Natural killer cell treated with Interleukin-12 subunit alpha and Interleukin-12 subunit beta and Interleukin-15 and Interleukin-18, amount 100 ng/mL, for 72 hours (primary cell): ENCODE measurements at places on chromosomes 12 and 14. TPM values are rescaled to one million over a fixed set of nuclear protein-coding genes. Genes with fewer than 3 reads are reported as not detected.

DNA sequence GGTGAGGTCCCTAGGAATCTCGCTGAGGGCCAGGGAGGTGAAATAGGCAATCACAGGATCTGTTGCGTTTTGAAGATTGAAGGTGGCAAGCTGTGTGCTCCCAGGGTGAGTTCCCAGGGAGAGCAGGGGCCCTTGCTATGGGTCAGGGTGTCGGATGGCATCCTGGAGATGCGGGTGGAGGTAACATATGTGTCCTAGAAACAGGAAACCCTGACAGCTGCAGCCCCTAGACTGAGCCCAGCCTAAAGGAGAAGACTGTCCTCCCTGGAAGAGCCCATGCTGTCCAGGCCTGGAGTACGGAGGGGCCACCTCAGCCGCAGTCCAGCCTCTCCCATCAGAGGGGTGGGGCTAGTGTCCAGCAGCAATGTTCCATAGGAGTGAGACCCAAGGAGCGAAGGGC lies 194.2 kb downstream of the NTF3 start:
- H3K4me1 ChIP-seq: no peaks in the 10 kb centered on the region
- H3K27ac ChIP-seq: no peak overlapping the region
- no peak overlapping the region for H3K4me3 ChIP-seq
- DNase-seq: no peak

DNA sequence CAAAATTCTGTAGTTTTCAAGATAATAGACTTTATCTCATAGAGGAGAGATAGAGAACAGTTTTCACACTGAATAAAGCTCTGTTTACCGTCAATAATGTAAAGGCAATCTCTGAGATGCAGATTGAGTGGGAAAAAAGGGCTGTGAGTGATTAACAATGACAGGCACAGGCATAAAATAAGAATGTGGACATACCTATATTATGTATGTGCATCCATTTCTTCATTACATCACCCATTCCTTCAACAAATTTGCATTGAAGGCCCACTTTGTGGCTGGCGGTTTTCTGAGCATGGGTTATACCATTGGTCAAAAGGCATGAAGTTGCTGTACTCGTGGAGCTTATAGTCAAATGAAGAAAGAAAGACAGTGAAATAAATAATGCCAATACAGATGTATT lies 1431.0 kb downstream of the AACS start:
- no peaks in the 10 kb centered on the region for H3K36me3 ChIP-seq
- no peak overlapping the region for H3K27ac ChIP-seq
- H3K4me1 ChIP-seq: no peaks in the 10 kb centered on the region
- no peaks in the 10 kb centered on the region for H3K27me3 ChIP-seq

DNA sequence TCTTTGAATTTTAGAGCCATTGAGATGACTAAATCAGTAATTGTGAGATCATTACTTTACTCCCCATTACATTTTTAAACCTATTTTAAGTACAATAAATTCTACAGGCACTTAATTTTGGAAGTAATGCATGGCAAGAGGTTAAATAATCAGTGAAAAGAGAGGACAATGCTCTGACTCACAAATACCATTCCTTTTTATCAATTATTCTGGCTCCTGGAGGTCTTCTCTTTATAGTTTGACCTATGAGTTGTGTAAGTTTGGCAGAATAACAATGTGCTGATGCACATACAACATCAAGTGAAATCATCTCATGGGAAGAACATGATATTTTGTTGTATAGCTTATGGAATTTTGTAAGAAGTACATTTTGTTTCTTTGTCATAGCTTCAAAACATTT lies 166.7 kb downstream of the TMTC3 start:
- H3K27ac ChIP-seq: no peak overlapping the region
- no peak for DNase-seq
- H3K27me3 ChIP-seq: no peaks in the 10 kb centered on the region
- no peaks in the 10 kb centered on the region for H3K4me1 ChIP-seq
- H3K4me3 ChIP-seq: no peak overlapping the region

GRCh38 chr14:85241022-85241855 lies 288.7 kb upstream of the FLRT2 start:
- no peaks in the 10 kb centered on the region for H3K36me3 ChIP-seq
- DNase-seq: no peak
- H3K27me3 ChIP-seq: no peaks in the 10 kb centered on the region

DNA sequence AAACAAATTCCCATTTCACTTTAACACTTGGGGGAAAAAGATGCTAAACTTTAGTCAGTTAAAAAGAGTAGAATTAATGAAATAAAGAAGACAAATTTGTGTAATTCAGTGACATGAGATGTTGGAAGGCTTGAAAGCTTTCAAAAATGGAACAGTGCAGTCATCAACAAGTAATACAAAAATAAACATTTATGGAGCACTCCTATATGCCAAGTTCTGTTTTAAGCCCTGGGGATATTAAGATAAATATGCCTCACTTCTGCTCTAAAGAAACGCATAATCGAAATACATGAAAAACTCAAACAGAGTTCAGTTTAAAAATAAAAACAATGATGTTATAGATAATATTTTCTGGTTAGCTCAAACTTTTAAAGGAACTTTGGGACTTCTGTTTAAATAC lies 93.0 kb downstream of the KCNH5 start:
- DNase-seq: no peak
- no peaks in the 10 kb centered on the region for H3K4me1 ChIP-seq
- H3K27ac ChIP-seq: no peak overlapping the region
- H3K36me3 ChIP-seq: no peaks in the 10 kb centered on the region

DNA sequence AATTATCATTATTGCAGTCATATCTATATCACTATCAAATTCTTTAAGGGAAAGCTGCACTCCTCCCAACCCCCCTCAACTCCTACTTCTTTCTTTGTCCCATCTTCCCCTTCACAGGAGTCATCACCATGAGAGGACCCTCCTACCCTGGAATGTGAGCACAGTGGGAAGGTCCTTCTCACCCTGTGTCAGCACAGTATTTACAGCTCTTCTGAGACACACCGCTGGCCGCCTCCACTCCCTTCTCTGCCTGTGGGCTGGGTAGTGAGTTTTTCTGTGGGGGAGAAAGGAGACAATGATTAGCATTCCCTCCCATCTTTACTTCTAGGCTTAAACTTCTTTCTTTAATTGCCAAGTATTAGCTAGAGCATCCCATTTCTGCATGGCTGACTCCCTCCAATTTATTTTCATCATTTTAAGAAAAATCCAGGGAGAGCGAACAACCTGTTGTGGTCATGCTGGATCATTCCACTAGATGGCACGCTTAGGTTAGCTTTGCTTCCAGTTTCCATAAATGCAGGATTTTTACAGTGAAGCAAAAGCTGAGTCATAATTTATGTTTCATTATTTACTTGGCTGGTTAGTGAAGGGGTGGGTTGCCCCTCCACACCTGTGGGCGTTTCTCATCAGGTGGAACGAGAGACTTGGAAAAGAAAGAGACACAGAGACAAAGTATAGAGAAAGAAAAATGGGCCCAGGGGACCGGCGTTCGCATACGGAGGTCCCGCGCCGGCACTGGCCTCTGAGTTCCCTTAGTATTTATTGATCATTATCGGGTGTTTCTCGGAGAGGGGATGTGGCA lies 188.5 kb downstream of the ALX1 start:
- DNase-seq: no peak
- H3K4me3 ChIP-seq: peak overlapping the region; percentile 89
- no peaks in the 10 kb centered on the region for H3K27me3 ChIP-seq

GRCh38 chr12:56420411-56420810 lies 28.8 kb downstream of the TIMELESS start:
- no peaks in the 10 kb centered on the region for H3K27me3 ChIP-seq
- peaks cover 28% of the 10 kb centered on the region for H3K36me3 ChIP-seq
- no peak overlapping the region for H3K4me3 ChIP-seq
- no peak overlapping the region for H3K27ac ChIP-seq
- no peaks in the 10 kb centered on the region for H3K4me1 ChIP-seq
- no peak for DNase-seq

GRCh38 chr14:93989939-93990338 lies 7.2 kb upstream of the CCDC197 start:
- H3K27me3 ChIP-seq: peaks cover 10% of the 10 kb centered on the region
- no peak overlapping the region for H3K4me3 ChIP-seq
- H3K36me3 ChIP-seq: no peaks in the 10 kb centered on the region
- DNase-seq: no peak
- no peaks in the 10 kb centered on the region for H3K4me1 ChIP-seq

- H3K27ac ChIP-seq: peak overlapping the region; percentile 93
- H3K36me3 ChIP-seq: no peaks in the 10 kb centered on the region
- peak overlapping the region; percentile 98 for H3K4me3 ChIP-seq
- peaks cover 33% of the 10 kb centered on the region for H3K4me1 ChIP-seq
Observed at GRCh38 chr12:53500142-53500775, 824 bp upstream of the TARBP2 start.

DNA sequence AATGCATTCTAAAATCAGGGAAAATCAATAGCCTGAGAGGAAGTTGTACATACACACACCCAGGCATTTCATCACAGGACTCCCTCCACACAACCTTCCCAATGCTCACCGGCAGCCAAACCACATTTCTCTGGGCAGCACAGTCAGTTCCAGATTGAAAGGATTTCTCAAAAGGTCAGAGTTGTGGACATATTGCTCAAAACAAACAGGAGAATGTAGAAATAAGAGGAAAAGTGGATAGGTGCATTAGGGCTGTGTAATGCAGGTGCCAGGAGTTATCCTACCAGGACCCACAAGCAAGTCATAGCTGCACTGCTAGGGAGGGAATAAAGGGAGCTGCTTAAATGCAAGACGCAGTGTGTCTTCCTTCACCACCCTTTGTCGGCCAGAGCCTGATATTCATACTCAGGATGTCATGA lies 62.9 kb downstream of the GCH1 start:
- H3K4me3 ChIP-seq: no peak overlapping the region
- H3K36me3 ChIP-seq: peaks cover 32% of the 10 kb centered on the region
- DNase-seq: no peak
- H3K27me3 ChIP-seq: no peaks in the 10 kb centered on the region

GRCh38 chr14:102833341-102833740 lies 56.1 kb downstream of the TRAF3 start:
- no peak for DNase-seq
- H3K4me1 ChIP-seq: peaks cover 7% of the 10 kb centered on the region
- no peak overlapping the region for H3K27ac ChIP-seq
- H3K4me3 ChIP-seq: no peak overlapping the region
- peaks cover 11% of the 10 kb centered on the region for H3K36me3 ChIP-seq

GRCh38 chr14:38079886-38080285 lies 127.8 kb upstream of the SSTR1 start:
- H3K4me3 ChIP-seq: no peak overlapping the region
- H3K36me3 ChIP-seq: peaks cover 4% of the 10 kb centered on the region
- H3K27ac ChIP-seq: peak overlapping the region; percentile 95
- no peaks in the 10 kb centered on the region for H3K27me3 ChIP-seq
- H3K4me1 ChIP-seq: peaks cover 30% of the 10 kb centered on the region
- no peak for DNase-seq

DNA sequence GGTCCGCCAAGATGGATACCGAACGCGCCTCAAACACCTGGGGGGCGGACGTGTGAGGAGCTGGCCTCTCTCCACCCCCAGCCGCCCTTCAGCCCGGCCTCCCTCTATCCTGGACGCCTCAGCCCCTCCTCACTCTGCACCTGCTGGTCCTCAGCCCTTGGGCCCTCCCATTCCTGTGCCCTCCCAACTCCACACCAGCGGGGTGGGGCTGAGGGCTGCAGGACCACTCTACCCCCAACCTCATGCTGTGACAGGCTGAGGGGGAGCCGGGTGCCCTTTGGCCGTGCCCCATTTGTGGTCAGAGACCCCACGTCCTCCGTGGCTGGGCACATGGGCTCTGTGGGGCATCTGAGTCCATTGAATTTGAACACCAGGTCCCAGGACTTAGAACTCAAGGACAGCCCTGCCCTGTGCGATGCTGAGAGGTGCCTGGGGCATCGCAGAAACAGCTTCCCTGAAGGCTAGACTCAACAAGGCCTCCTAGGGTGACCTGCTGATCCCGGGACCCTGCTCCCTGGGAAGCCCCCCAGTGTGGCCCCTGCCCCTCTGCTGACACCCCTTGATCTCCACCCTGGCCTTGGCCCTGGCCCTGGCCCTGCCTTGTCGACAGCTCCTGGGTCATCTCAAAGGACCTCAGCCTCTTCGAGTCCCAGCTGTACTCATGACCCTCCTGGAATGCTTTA lies 82.0 kb upstream of the SFSWAP start:
- H3K36me3 ChIP-seq: no peaks in the 10 kb centered on the region
- H3K4me1 ChIP-seq: peaks cover 38% of the 10 kb centered on the region
- no peak overlapping the region for H3K4me3 ChIP-seq
- H3K27ac ChIP-seq: no peak overlapping the region
- no peak for DNase-seq

DNA sequence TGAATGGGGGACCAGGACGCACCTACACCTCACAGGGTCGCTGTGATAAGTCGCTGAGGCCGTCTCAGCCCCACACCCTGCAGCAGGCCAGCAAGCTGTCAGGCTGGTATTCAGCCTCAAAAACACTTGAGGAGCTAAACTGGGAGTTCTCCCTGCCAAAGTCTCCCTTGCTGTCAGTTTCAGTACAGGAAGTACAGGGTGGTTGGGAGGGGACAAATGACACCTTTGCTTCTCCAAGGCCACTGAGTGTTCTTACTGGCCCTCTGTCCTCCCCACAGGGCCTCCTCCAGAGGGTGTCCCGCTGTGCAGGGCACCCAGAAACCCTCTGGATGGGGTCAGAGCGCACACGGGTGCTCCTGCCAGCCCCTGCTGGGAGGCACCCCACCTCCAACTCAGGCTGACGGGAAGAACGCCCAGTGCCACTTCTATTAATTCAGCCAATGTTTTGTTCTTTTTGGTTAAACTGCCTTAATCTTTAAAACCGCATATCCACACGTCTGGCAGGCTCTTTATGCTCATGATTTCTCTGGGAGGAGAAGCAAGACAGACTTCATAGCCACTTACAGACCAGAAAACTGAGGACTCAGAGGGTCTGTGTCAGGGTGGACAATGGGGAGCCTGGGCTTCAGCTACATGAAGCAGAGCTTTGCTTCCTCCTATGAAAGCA lies 75.9 kb downstream of the ITPK1 start:
- no peak overlapping the region for H3K27ac ChIP-seq
- H3K36me3 ChIP-seq: no peaks in the 10 kb centered on the region
- H3K27me3 ChIP-seq: no peaks in the 10 kb centered on the region
- peaks cover 51% of the 10 kb centered on the region for H3K4me1 ChIP-seq

WASHC3 gene
- 38.2 TPM for total RNA-seq

ANO2 gene
- total RNA-seq: not detected

CS gene
- 206 TPM for total RNA-seq

PTGDR gene
- total RNA-seq: 3.8 TPM

CLEC12A gene
- total RNA-seq: 4.8 TPM

GALNT16 gene
- 0.05 TPM for total RNA-seq

VRTN gene
- not detected for total RNA-seq

ZC2HC1C gene
- total RNA-seq: 1.4 TPM
